ENCODE measurements at places on chromosomes 4 and X.

- DNase-seq: no peak
Observed at GRCh38 chrX:130728208-130728607, 174.8 kb downstream of the ENOX2 start.

DNA sequence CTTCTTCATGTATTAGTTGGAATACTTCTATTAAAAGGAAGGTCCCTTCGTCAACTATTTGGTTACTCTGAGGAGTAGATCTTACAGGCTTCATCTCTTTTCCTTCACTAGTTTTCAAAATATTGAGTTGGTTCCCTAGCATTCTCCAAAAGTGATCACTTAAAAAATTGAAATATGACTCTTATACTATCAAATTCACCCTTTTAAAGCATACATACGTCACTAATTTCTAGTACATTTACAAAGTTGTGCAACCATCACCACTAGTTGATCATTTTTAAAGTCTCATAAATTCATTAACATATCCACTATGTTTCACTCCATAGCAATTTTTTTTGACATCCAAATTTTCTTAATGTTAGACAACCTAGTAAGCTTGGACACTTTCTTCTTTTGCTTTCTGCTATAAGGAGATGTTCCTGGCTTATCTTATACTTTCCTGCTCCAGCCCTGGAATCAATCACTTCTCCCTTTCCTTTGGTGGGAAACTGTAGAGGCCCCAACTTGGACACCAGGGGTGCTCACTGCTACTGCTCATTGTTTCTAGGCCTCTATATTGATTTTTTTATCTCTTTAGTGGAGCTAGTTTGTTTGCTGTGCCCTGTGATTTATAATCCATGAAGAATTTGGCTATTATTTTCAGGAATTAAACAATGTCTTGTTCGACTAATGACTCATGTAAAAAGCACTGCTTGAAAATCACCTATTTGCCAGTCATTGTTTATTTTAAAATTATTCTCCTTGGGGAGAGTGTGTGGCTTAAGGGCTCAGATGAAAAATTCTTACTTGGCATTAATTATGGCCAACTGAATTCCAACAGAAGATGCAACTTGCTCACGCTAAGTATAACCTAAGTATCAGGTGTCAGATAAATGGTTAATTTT is 4.0 kb upstream of the ZFX start:
- no peak for DNase-seq

DNA sequence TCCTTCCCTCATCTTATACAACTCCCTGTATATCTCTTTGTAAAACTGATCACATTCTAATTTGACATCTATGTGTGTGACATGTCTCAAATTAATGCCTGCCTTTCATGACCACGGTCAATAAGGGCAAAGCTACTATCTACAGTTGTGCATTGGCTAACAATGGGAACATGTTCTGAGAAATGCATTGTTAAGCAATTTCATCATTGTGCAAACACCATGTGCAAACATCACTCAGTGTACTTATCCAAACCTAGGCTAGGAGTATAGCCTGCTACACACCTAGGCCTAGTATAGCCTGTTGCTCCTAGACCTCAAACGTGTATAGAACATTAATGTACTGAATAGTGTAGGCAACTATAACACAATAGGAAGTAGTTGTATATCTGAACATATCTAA is 95.0 kb downstream of the BANK1 start:
- no peak for DNase-seq

GRCh38 chr4:179372242-179372641 is 1930.0 kb upstream of the AGA start:
- DNase-seq: no peak

DNA sequence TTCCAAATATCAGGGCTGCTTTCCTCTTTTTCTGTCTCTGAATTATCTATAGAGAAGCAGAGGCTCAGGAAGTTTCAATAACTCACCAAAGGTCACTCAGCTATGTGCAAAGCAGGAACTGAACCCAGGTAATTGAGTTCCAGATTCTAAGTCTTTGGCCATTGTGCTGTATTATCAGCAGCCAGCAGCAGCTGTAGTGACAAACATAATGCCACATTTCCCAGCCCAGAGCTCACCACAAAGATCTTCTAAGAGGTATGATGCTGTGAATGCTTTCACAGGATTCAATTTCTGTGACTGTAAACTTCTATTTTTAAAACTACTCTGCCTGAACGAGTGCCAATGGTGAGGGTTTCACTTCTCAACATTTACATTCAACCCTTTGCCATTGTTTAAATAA is 56.4 kb downstream of the SPOCK3 start:
- DNase-seq: no peak

GRCh38 chrX:53374222-53374820 is 48.1 kb downstream of the SMC1A start:
- DNase-seq: no peak

- DNase-seq: no peak
Observed at GRCh38 chr4:53490965-53491622, 100.2 kb downstream of the LNX1 start.

DNA sequence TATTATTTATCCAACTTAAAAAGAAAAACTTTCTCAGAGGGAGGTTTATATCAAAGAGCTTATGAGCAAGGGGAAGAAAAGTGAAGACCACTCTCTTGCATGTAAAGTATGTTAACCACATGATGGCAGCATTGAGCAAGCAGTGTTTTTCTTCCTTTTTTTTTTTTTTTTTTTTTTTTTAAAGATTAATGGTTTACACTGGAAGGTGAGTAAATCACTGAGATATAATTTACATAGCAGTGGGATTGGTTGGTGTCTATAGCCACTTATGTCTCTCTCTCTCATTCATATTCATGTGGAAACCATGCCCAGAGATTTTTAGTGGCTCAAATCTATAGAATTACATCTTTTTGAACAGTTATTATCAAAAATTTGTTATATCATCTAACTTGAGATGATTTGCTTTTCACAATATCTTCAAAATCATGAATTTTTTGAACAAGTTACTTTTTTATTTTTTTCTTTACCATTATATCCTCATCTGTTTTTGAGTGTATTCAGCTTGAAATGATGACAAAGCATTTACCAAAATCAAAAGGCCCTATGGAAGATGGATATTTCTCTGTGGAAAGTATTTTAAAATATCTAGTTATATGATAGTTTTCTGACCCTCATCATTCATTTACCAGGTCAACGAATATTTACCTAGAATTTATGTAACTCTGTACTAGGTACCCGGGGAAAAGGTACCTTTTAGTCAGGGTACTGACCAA is 31.6 kb downstream of the MTHFD2L start:
- DNase-seq: no peak

DNA sequence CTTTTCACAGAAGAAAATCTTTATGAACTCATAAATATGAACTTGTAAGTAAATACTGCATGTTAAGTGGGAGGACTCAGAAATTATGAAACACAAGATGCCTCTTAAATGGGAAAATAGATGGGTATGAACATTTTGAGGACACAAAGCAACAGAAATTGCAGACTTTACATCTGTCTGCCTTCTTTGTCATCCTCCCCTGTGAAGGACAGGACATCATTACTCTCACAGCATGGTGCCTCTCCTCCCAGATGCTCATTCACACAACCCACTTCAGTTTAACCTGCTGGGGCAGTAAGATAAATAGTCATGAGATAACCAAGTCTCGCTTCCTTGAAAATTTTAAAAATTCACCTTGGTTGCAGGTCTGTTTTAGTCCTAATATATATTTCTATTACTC is 144.5 kb downstream of the APBB2 start:
- no peak for DNase-seq

- no peak for DNase-seq
Observed at GRCh38 chr4:56513517-56513916, 7.9 kb downstream of the ARL9 start.

DNA sequence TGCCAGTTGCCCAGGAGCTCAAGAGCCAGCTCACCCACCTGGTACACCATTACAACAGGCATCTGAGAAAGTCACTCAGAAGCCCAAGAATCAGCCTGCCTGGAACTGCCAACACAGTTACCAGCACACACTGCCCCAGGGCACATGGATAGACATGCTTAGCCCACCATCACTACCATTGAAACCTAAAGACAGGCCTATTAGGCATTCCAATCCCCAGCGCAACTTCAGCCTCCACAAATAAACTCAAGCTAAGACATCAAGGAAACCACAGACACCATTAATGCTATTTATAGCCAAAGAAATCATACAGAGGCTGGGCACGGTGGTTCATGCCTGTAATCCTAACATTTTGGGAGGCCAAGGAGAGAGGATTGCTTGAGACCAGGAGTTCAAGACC is 42.3 kb downstream of the ATRX start:
- DNase-seq: no peak

- no peak for DNase-seq
Observed at GRCh38 chrX:12065251-12065650, 73.0 kb upstream of the FRMPD4 start.

All from activated T-cell treated with anti-CD3 and anti-CD28 coated beads, Interleukin-2, amount 50 U/mL, for 24 hours (primary cell).